RPMI8226 (cell line): ENCODE measurements at places on chromosomes 1 and 21.

- no peak for DNase-seq
Observed at GRCh38 chr1:28291711-28292110, 32.4 kb downstream of the SESN2 start.

GRCh38 chr1:232273011-232273410 is 356.9 kb downstream of the SIPA1L2 start:
- DNase-seq, result no peak

- no peak for DNase-seq
Observed at GRCh38 chr1:64497088-64497883, 27.4 kb downstream of the CACHD1 start.

DNA sequence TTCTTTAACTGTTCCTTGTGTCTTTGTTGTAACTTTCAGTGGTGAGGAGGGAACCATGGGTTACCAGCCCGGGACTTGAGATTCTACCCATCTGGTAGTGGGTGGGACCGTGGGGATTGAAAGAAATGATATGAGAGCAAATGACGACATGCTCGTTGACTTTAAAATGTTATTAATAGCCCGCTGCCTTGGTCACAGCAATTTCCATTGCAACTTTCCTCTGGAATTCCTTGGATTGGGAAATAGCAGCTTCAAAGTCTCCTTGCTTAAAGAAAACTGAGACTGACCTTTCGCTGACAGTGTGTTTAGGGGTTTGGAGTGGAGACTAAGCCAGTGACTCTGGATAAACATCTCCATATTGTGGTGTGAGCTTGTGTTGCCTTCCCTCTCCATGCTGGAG is 44.2 kb upstream of the MARK1 start:
- no peak for DNase-seq

DNA sequence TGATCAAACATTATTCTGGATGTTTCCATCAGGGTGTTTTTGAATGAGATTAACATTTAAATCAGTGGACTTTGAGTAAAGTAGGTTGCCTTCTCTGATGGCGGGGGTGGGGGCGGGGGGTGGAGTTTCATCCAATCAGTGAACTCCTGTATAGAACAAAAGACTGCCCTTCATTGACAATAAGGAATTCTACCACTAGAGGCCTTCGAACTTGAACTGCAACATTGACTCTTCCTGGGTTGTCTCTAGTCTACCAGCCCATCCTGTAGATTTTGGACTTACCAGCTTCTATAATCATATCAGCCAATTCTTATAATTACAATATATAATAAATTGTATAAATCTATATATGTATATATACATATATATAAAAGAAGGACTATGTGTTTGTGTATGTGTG is 520.4 kb upstream of the CXADR start:
- DNase-seq, result no peak

DNA sequence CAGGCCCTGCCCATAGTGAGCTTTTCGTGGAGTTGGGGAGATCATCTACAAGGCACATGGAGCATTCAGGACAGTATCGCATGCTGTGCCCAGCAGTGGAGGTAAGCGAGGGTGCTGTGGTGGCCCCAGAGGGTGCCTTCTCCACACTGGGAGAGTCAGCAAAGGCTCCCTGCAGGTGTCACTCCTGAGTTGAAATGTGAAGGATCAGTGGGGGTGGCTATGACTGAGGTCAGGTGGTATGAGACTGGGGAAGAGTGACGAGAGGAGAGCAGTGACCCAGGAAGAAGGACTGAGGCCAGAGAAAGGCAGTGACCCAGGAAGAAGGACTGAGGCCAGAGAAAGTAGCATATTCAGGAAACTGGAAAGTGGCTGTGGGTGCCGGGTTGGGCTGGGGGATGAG is 53.0 kb downstream of the SPAG17 start:
- DNase-seq, result no peak

DNA sequence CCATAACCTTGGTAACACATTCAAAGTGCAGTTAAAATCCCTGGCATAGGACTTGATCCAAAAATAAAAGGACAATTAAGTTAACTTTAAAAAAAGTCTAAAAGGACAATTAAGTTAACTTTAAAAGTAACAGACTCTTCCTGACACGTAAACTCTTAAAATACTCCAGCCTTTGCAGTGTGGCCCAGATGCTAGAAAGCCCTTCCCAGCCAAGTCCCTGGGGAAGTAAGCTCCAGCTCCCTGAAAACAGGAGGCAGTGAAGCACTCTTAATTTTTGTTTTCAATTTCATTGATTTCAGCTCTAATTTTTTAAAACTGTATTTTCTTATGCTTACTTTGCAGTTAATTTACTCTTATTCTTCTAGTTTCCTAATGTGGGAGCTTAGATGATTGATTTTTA is 5.1 kb upstream of the AIM2 start:
- no peak for DNase-seq

- DNase-seq, result no peak
Observed at GRCh38 chr1:93708734-93709481, 27.3 kb upstream of the BCAR3 start.

DNA sequence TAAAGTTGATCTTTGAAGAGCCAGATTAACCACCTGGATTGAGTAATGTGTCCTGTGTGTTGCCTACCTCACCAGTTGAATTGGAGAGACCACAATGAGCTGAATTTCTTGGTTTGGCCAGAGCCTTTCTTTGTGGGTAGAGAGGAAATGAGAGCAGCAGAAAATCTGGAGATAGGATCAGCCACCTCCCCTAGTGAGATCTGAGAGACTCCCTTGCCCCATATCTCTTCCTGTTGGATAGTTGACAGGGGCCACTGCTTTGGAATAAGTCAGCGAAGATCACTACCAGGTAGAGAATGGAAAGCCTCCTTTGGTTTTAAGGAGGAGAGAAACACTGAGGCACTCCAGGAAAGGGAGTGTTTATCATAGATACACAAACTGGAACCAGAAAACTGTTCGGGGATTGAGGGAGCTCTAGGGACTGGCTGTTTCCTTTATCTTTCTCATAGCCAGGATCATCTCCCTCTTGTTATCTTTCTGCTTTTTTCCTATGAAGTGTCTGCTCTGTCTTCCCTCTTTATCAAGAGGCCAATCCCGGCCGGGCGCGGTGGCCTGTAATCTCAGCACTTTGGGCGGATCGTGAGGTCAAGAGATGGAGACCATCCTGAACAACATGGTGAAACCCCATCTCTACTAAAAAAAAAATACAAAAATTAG is 21.3 kb upstream of the ZNF326 start:
- no peak for DNase-seq

DNA sequence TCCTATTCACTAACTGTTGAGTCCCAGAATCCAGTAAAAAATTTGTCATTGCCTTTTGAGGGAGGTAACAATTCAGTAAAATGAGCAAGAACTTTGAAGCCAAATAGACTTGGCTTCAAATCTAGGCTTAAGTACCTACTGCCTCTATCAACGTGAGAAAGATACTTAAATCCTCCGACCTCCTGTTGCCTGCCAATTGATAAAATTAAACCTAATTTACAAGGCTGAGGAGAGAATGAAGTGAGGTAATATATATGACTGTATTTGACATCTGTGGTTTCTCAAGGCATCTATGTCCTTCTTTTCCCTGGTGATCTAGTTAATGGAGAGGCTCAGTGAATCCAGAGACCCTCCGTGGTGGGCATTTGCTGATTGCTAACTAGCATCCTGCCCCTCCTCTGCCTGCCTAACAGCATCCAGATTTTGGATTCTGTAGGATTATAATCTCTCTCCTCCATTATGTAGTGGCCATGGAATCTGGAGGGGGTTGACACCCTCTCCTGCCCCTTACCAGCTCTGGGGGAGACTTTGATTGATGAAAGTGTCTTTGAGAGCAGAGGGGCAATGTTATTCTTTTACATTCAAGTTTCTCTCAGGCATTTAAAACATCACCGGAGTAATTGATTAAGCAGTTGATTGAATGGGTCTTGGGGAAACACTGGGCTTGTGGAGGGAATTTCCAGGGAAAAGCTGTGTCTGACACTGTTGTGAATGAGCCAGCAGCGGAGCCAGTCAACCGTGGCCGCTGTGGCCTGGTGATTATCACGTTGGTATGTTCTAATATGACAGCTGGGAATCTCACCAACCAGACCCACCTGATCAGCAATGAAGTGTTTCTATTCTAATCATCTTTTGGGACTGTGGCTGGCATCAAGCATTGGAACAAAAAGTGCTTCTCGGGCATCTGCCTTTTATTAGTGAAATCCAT is 140.7 kb upstream of the FAM78B start:
- no peak for DNase-seq

GRCh38 chr1:177796561-177796960 is 173.3 kb downstream of the SEC16B start:
- DNase-seq, result no peak

DNA sequence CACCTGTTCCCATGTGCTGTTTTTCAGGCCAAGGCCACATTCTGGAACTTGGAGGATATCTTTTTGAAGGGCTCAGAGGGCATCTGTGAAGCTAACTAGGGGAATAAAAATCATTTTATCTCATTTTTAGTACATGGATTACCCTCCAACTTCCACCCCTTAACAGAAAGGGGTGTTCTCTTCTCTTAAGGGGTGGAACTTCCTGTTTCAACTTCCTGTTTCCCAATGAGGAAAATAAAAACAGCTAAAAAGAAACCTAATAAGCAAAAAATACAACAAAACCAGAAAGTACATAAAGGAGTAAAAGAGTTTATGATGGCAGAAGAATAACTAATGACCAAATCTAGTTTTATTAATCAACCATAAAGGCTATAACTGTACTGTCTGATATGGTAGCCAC is 24.8 kb upstream of the SLC22A15 start:
- no peak for DNase-seq

DNA sequence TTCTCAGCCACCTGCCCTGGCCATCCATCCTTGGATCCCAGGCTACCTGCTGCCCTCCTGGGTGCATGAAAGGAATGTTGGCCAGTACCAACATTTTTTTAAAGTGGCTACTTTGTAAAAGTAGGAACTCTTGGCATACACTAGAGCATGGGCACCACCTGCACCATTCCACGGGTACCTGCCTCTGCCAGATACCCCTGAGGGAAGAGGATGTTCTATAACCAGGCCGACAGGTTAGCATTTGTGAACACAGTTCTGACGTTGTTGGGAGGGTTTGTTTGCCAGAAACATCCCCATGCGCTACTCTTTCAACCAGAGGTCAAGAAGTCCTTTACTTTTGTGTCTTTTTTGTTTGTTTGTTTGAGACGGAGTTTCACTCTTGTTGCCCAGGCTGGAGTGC is 43.0 kb downstream of the EVA1C start:
- DNase-seq, result no peak

GRCh38 chr1:184514447-184514846 is 127.6 kb downstream of the C1orf21 start:
- no peak for DNase-seq

GRCh38 chr1:99228153-99228552 is 36.1 kb upstream of the PLPPR4 start:
- no peak for DNase-seq

DNA sequence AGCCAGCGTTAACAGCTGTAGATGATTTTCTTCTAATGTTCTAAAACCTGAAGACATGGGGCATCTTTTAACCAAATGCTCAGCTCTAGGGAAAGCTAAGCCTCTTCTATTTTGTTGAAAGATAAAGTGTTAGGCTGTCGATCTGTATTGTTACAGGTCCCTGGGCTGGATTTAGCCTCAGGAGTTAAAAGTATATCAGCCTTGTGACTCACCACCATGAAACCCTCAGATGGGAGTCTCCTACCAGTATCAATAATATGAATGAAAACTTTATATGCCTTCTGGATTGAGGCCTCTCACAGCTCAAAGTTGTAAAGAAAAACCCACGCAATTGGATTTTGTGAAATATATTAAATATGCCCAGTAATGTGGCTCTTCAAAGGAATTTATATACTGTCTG is 231.6 kb downstream of the FGGY start:
- DNase-seq, result no peak

GRCh38 chr1:156826630-156827029 is 10.0 kb upstream of the SH2D2A start:
- DNase-seq, result no peak

DNA sequence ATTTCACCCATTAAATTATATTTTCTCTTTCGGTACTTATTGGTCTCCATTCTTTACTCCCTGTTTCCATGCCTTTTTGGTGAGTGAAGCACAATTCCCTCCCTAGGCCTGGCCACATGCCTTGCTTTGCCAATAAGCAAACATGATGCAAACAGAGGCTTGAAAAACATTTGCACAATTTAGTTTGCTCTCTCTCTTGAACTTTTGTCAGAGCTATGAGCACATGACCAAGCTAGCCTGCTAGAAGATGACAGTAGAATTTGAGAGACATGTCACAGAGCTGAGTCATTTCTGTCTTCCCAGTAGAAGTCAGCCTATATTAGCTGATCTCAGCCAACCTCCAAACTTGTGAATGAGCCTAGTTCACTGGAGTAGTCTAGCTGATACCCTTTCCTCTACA is 24.6 kb downstream of the ANGPTL3 start:
- DNase-seq, result no peak

GRCh38 chr1:165954940-165955339 is 127.5 kb downstream of the UCK2 start:
- no peak for DNase-seq

DNA sequence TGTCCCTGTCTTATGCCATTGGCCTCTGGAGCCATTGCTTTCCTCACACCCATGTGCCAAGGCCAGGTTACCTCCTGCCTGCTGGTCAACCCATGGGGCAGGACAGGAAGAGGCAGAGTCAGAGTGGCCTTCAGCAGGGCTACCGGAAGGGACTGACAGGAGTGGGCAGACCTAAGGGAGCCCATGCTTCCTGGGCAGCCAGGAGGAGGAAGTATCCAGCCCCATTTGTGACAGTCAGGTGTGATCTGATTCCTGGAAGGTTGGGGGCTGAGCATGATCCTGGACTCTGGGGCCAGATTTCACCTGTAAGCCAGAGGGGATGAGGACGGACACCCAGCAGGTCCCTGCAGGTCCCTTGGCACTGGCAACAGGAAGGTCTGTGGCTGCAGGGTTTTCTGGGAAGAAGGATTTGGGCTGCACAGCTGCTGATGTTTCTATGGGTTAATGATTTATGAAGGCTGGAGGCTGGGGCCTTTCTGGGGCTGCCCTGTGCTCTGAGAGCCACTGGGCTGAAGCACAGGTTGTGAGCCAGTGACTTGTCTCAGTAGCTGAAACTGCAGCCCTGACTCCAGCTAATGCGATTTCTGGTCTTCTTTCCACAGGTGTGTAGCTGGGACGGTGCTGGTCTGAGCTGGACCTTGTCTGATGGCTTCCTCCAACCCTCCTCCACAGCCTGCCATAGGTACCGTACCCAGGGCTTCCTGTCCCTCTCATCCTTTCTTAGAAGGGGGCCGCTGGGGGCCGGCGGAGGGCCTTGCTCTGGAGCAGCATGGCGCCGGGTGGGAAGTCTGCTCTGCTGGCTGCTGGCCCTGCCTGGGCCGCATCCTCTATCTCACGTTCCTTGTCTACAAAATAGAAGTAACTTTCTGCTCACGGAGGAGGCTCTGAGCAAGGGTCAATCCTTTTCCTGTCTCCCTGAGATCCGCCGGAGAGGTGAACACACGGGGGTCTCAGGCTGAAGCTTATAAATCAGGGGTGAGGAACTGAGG is 40.7 kb downstream of the ARHGEF10L start:
- no peak for DNase-seq

- DNase-seq, result no peak
Observed at GRCh38 chr1:3217181-3217641, 148.2 kb downstream of the PRDM16 start.

GRCh38 chr1:84973498-84974334 is 23.2 kb downstream of the MCOLN2 start:
- no peak for DNase-seq
